GM04504 (cell line): ENCODE measurements at places on chromosomes 2 and 18.

DNA sequence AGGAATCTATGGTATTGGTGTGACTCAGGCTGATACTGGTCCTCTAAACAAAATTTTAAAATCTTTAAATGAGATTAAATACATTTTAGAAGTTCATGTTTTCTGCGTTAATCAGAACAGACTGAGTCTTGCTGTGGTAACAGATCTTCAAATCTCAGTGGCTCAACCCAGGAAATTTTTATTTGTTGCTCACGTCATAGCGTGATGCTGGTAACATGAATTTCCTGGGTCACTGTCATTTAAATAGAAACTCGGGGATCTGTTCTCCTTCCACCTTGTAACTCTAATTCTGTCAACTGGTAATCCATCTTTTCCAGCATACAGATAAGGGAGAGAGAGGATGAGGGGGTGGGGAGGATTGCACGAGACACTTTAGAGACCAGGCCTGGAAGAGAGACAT, 90.0 kb downstream of the CDC42EP3 start:
- no peak for DNase-seq

- DNase-seq: no peak
These were observed 23.7 kb downstream of the CYP27A1 start for GRCh38 chr2:218805627-218806026.

- DNase-seq: no peak
These were observed 13.2 kb upstream of the BZW1 start for GRCh38 chr2:200798514-200798913.

- peak; percentile 36 for DNase-seq
These were observed 214.6 kb downstream of the SETBP1 start for GRCh38 chr18:44895176-44895798.

DNA sequence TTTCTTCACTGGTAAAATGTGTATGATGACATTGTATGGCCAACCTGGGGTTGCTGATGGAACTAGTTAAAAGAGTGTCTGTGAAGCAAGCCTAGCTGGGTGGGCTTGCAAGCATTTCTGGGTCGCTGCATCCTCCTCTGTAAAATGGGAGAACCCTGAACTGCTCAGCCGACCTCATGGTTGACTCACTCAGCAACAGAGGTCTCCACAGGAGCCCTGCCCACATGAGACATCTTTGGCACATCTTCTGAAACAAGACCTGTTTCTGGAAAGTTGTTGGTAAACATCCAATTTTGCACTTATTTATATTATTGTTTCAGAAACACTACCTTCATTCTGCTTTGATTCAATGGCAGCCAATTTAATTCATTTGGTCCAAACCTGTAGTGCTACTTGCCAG, 52.6 kb downstream of the BCL11A start:
- DNase-seq: no peak

DNA sequence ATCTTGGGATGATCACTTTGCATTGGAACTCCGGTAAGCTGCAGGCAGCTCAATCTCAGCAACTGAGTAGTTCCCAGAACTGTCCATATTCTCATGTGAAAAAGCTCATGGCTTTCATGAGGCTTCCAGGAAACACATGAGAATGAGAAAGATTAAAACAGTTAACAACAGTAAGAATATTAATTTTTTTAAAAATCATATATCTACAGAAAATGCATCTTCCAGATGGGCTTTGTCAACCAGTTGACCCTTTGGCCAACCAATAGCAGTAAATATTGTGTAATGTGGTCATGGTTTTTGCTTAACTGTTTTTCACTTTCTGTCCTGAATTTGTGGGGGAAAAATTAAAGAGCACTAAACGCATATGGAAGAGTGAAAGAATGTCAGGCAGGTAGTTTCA, 131.2 kb upstream of the CCDC195 start:
- DNase-seq: no peak

GRCh38 chr2:102487761-102488462, 14.9 kb downstream of the SLC9A4 start:
- DNase-seq: no peak

DNA sequence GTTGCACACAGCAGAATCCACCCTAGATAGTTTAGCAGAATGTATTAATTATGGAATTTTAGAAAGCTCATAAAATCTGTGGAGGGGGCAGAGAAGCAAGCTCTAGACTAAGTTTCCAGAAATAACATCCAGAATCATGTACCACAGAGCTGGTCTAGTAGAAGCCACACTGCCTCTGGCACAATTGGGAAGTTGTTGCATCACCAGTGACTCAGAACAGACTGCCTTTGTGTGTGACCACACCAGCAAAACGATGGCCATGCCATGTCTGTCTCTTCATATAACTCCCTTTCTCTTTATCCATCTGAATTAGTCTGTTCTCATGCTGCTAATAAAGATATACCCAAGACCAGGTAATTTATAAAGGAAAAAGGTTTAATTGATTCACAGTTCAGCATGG, 158.9 kb downstream of the CCDC148 start:
- DNase-seq: peak; percentile 18

DNA sequence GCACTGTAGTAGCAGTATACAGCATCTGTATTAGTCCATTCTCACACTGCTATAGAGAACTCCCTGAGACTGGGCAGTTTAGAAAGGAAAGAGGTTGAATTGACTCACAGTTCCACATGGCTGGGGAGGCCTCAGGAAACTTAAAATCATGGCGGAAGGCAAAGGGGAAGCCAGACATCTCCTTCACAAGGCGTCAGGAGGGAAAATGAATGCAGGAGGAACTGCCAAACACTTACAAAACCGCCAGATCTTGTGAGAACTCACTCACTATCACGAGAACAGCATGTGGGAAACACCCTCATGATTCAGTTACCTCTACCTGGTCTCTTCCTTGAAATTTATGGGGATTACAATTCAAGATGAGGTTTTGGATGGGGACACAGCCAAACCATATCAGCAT, 25.4 kb downstream of the MAP4K4 start:
- DNase-seq: no peak

DNA sequence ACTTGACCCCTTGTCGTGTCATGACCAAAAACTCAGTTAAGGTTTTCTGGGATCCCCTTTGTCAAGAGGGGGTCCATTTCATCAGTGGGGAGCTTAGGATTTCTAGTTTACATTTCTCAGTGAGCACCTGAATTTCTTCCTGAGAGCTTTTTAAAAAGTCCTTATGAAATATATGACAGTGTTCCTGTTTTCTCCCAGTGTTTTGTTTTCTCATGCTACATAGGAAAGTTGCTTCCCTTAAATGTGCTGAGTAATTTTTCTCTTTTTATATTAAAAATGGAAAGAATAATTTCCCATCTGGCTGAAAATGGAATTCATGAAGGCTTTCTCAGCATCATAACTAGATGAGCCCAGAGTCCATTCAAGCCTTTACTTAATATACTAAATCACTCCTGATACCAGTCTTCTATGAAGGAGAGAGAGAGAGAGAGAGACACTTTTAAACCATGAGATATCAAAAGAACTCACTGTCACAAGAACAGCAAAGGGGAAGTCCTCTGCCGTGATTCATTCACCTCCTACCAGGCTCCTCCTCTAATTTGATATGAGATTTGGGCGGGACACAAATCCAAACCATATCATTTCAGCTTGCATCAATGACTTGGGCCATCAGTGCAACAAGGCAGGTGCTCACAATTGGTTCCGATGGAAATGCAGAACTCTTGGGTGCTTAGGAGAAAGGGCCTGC, 61.1 kb downstream of the XRCC5 start:
- no peak for DNase-seq

- DNase-seq: no peak
These were observed 49.5 kb upstream of the PLEKHM3 start for GRCh38 chr2:208074610-208075356.

DNA sequence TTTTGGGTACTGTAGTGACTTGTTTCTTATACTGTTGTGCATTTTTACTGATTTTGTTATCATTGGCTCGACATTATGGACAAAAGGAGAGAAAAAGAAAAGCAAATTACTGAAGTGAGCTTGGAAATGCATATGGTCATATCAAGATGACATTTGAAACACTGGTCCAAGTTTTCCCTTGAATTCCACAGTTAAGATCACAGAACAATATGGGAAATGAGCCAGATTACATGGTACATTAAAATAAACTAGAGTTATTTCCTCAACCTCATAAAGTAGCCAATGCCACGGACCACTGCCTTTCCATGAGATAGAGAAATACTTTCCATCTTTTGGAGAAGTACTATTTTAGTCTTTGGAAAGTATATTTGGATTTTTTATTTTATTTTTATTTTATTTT, 62.0 kb upstream of the SGPP2 start:
- DNase-seq: no peak

DNA sequence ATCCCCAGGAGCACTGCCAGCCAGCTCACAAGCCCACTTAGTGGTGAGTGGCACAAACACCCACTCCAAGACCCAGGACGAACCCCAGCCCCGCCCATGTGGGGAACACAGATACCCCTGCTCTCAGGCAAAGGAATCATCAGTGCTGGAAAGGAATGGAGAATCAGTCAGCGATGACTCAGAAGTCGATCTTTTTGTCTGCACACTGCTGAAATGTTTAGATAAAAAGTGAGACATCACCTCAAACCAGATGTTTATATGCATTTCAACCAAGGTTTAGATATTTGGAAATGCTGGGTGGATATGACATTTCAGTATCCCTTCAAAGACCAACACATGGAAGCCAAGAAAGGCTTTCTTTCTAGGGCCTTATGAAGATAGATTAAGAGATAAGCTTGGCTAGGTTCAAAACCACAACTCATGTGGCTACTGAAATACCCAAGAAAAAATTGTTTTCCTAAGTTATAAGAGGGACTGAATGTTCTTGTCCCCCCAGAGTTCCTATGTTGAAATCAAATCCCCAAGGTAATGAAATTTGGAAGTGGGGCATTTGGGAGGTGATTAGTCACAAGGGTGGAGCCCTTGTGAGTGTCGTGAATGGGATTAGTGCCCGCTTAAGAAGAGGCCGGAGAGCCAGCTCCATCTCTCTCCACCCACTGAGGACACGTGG, 43.7 kb downstream of the POU3F3 start:
- DNase-seq: no peak

DNA sequence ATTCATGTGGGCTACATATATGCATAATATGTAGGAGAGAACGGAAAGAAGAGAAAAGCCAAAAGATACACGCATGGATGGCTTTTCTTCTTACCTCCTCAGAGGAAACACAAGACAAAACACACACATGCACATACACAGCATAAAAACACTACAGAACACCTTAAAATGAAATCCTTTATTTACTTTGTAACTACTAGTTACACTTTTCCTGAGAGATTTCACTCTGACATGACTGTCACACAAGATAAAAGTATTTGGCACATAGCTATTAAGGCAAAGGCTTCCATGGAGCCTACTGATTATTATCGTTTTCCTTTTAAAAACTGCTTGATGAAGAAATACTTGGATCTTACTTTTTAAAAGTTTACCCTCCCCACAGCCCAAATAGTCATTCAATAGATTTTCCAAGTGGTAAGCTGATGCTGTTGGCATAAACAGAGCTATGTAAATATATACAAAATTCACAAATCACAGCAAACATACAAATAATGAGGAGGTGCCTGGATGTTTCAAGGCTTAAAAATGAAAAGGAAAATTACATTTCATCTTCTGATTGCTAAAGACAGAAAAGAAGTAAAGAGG, 8.6 kb downstream of the ZEB2 start:
- no peak for DNase-seq

GRCh38 chr2:79393107-79393685, 119.7 kb upstream of the CTNNA2 start:
- DNase-seq: no peak

DNA sequence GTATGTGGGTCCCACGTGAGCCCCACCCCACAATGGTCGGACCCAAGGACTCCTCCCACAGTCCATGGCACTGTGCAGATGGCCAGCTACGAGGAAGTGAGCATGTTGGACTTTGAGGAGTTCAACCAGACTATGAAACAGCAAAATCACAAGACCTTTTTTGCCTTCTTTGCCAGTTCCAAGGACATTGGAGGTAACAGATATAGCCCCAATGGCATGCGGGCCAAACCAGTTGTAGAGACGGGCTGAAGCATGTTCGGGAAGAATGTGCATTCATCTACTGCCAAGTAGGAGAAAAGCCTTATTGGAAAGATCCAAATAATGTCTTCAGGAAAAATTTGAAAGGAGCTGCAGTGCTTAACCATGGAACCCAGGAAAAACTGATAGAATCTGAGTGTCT, 12.6 kb downstream of the DNER start:
- no peak for DNase-seq

DNA sequence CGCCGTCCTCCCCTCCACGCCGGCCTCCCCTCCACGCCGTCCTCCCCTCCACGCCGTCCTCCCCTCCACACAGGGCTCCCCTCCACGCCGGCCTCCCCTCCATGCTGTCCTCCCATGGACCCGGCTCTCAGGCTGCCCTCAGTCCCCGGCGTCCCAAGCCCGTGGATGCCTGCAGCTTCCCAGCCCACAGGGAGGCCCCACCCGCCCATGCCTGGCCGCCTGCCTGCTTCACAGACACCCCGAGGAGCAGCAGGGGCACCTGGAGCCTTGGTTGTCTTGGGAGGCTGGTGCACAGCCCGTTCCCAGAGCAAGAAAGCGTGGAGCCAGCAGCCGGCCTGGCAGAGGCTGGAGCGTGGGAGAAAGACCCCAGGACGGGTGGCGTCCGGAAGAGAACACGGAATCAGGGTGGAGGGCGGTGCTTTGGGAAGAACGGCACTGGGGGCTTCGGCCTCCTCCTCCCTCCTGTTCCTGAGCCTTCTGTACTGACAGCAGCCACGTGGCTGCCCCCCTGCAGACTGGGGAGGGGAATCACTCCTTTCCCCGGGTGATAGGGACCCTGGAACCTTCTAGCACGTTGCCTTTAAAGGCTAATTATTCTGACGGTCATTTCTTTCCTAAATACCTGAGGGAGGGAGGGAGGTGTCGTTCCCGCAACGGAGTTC, 26.2 kb upstream of the KCNG2 start:
- DNase-seq: no peak

DNA sequence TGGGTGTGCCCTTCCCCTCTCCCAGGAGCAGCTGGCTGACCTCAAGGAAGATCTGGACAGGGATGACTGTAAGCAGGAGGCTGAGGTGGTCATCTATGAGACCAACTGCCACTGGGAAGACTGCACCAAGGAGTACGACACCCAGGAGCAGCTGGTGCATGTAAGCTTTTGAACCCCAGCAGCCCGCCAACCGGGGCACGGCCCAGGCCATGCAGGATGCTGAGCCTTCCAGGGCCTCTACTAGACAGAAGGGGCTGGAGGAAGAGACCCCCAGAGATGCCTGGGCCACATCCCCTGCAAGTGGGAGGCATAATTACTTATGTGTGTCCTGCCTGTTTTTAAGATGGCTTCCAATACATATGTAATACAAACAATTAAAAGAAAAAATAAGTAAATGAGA, 239.3 kb downstream of the GLI2 start:
- no peak for DNase-seq
